ENCODE measurements at places on chromosomes 3 and 15. TPM values are rescaled to one million over a fixed set of nuclear protein-coding genes. Genes with fewer than 3 reads are reported as not detected.

DNA sequence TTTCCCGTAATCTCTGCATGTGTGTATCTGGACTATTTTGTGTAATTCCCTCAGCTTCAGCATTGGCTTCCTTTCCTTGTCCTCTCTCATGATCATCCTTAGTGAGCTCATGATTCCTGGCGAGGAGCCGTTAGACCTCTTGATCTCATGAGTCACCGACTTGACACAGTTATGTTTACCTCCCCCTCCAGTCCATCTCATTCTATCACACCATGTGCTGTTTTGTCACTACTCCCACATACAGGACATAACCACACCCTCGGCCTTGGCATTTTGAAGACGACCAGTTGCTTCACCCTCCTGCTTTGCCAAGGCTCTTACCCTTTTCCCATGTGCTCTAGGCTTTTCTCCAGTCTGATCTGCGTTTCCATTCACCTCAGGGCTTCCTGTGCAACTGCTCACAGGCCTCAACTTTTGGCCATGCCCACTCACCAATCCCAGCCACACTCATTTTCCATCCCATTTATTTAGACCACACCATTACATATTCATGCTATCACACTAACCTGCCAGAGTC is 41.5 kb downstream of the CP start:
- H3K27me3 ChIP-seq = no peaks in the 10 kb centered on the region
- peaks cover 13% of the 10 kb centered on the region for H3K36me3 ChIP-seq

DNA sequence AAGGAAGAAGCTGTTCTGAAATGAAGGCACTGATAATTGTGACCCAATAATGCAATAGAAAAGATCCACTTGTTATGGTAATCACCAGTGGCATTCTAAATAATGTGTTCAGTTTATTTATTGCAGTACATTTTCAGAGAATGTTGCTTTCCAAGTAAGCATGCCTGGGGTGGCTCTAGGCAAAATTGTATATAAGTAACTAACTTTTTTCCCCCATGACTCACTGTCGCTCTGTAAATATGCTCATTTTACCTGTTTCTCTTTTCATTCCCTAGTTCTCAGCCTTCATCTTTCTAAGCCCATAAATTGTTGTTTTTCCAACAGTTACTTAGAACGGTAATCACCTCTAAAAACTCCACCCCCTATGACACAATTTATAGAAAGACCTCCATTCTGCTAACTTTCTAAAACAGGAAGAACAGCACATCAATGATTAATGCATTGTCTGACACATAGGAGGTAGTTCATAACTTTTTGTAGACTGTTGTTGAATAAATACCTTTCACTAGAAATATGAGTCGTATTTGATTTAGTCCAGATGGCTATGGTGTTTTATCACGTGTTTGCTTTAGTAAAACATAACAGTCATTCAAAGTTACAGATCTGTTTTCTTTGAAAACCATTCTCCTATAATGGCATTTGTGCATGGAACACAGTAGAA is 143.1 kb downstream of the LSAMP start:
- peak overlapping the region; percentile 6 for H3K4me3 ChIP-seq
- no peak for DNase-seq
- peaks cover 44% of the 10 kb centered on the region for H3K4me1 ChIP-seq

GRCh38 chr3:158532099-158532734 is 38.8 kb upstream of the MLF1 start:
- no peaks in the 10 kb centered on the region for H3K27me3 ChIP-seq
- no peak overlapping the region for H3K27ac ChIP-seq
- DNase-seq = no peak
- H3K4me1 ChIP-seq = no peaks in the 10 kb centered on the region
- no peak overlapping the region for H3K4me3 ChIP-seq

GRCh38 chr3:5162102-5162501 is 25.4 kb upstream of the EDEM1 start:
- peak overlapping the region; percentile 13 for H3K27ac ChIP-seq
- H3K4me1 ChIP-seq = peaks cover 37% of the 10 kb centered on the region
- DNase-seq = no peak
- no peak overlapping the region for H3K4me3 ChIP-seq

- no peak overlapping the region for H3K4me3 ChIP-seq
- no peaks in the 10 kb centered on the region for H3K36me3 ChIP-seq
- H3K27me3 ChIP-seq = no peaks in the 10 kb centered on the region
- H3K4me1 ChIP-seq = no peaks in the 10 kb centered on the region
- no peak overlapping the region for H3K27ac ChIP-seq
Observed at GRCh38 chr15:56353740-56354139, 11.5 kb upstream of the TEX9 start.

GRCh38 chr3:58200846-58201355 is 9.9 kb downstream of the DNASE1L3 start:
- peaks cover 11% of the 10 kb centered on the region for H3K4me1 ChIP-seq
- H3K27me3 ChIP-seq = no peaks in the 10 kb centered on the region
- DNase-seq = no peak
- H3K27ac ChIP-seq = no peak overlapping the region

- peaks cover 15% of the 10 kb centered on the region for H3K4me1 ChIP-seq
- H3K4me3 ChIP-seq = peak overlapping the region; percentile 88
- H3K36me3 ChIP-seq = no peaks in the 10 kb centered on the region
Observed at GRCh38 chr15:31869686-31870307, 160.5 kb upstream of the CHRNA7 start.

DNA sequence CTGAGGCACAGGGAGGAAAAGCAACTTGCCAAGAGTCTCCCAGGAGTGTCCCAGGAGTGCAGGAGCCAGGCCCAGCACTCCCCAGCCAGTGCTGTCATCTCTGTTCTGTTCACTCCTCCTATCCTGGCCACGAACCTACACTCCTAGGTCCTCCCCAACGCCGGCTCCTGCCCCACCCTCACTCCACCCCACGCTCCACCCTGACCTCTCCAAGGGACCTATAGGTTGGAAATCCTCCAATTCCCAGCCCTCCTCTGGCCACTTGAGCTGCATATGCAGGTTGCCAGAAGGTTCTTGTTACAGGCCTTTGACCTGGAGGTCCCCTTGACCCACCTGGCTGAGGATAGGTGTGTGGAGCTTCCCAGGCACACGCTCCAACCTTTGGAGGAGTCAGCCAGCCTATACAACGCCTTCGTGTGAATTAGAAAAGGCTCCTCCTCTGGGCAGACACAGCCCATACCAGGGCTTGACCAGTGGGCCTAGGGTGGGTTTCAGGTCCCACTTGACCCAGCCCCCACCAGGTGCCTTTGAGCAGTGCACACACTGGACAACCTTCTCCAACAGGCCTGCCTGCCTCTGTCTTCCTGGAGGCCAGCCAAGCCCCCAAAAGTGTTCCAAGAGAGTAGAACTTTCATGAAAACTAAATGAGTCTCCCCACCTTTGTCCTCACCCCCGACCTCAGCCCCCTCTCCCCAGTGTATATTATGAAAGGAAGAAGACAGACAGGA is 167.2 kb upstream of the TLE3 start:
- peaks cover 52% of the 10 kb centered on the region for H3K4me1 ChIP-seq
- H3K36me3 ChIP-seq = no peaks in the 10 kb centered on the region
- no peak for DNase-seq

DNA sequence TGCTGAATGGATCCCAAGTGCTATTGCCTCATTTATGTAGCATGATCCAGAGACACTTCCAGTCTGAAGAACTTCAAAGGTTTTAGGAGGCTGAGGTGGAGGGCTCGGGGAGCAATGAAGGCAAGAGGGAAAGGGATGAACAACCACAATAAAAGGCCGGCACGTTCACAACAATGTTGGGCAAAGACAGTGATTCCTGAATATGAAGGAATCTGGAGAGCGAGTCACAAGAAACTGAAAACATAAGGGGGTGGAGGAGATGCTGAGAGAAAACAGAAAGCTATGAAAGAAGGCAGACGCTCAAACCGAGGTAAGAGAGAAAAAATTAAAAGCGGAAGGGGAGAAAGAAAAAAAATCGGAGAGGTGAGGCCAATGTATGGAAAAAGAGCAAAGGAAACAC is 120.1 kb downstream of the GREM1 start:
- no peaks in the 10 kb centered on the region for H3K27me3 ChIP-seq
- peaks cover 29% of the 10 kb centered on the region for H3K4me1 ChIP-seq
- no peak for DNase-seq
- no peaks in the 10 kb centered on the region for H3K36me3 ChIP-seq

GRCh38 chr3:98573181-98573728 is 20.2 kb downstream of the CPOX start:
- no peaks in the 10 kb centered on the region for H3K27me3 ChIP-seq
- no peak for DNase-seq
- H3K27ac ChIP-seq = no peak overlapping the region
- H3K4me1 ChIP-seq = peaks cover 5% of the 10 kb centered on the region

- H3K36me3 ChIP-seq = no peaks in the 10 kb centered on the region
- DNase-seq = no peak
- H3K27me3 ChIP-seq = peaks cover 20% of the 10 kb centered on the region
- no peak overlapping the region for H3K4me3 ChIP-seq
- H3K27ac ChIP-seq = no peak overlapping the region
- no peaks in the 10 kb centered on the region for H3K4me1 ChIP-seq
Observed at GRCh38 chr3:39220407-39221140, 28.2 kb upstream of the XIRP1 start.

DNA sequence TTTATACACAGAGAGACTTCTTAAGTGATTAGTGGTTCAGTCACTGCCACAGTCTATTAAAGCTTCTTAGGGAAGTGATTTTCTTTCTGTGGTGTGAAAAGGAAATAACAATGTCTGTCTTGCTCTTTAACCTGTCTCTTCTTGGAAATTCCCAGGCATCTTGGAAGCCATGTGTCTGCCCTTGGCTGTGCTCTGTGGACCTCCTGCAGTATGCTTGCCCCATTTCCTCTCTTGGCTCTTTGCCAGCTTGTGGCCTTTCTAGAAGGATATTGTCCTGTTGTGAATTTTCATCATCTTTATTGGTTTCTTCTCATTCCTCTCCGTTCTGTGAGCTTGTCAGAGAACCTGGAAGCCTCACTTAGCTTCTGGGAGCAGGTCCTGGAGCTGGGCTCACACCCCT is 338.4 kb upstream of the C2CD4B start:
- H3K27me3 ChIP-seq = no peaks in the 10 kb centered on the region
- peaks cover 57% of the 10 kb centered on the region for H3K4me1 ChIP-seq
- H3K36me3 ChIP-seq = no peaks in the 10 kb centered on the region
- DNase-seq = no peak
- H3K27ac ChIP-seq = no peak overlapping the region

GRCh38 chr15:98524838-98525660 is 123.3 kb upstream of the IGF1R start:
- no peaks in the 10 kb centered on the region for H3K36me3 ChIP-seq
- DNase-seq = no peak
- H3K4me3 ChIP-seq = no peak overlapping the region

- peaks cover 32% of the 10 kb centered on the region for H3K36me3 ChIP-seq
- no peak overlapping the region for H3K27ac ChIP-seq
- peaks cover 5% of the 10 kb centered on the region for H3K4me1 ChIP-seq
- no peaks in the 10 kb centered on the region for H3K27me3 ChIP-seq
Observed at GRCh38 chr3:155895379-155895900, 25.0 kb downstream of the GMPS start.

DNA sequence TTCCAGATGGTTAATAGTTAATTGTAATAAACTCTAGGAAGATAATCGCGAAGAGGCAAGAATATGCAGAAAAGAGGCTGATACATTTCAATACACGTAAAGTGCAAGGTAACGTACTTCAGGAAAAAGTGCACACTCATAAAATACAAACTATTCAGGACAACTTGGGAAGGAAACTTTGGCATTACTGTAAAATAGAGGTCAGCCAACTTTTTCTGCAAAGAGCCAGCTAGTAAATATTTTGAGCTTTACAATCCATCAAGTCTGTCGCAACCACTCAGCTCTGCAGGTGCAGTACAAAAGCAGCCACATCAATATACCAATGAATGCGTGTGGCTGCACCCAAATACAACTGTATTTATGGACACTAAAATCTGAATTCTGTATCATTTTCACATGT is 51.6 kb upstream of the THUMPD3 start:
- peak overlapping the region; percentile 11 for H3K27ac ChIP-seq
- H3K36me3 ChIP-seq = no peaks in the 10 kb centered on the region
- no peak overlapping the region for H3K4me3 ChIP-seq
- DNase-seq = no peak

- H3K27ac ChIP-seq = no peak overlapping the region
- peaks cover 20% of the 10 kb centered on the region for H3K36me3 ChIP-seq
- no peak overlapping the region for H3K4me3 ChIP-seq
- peaks cover 6% of the 10 kb centered on the region for H3K4me1 ChIP-seq
Observed at GRCh38 chr3:131458653-131459052, 44.1 kb downstream of the MRPL3 start.

DNA sequence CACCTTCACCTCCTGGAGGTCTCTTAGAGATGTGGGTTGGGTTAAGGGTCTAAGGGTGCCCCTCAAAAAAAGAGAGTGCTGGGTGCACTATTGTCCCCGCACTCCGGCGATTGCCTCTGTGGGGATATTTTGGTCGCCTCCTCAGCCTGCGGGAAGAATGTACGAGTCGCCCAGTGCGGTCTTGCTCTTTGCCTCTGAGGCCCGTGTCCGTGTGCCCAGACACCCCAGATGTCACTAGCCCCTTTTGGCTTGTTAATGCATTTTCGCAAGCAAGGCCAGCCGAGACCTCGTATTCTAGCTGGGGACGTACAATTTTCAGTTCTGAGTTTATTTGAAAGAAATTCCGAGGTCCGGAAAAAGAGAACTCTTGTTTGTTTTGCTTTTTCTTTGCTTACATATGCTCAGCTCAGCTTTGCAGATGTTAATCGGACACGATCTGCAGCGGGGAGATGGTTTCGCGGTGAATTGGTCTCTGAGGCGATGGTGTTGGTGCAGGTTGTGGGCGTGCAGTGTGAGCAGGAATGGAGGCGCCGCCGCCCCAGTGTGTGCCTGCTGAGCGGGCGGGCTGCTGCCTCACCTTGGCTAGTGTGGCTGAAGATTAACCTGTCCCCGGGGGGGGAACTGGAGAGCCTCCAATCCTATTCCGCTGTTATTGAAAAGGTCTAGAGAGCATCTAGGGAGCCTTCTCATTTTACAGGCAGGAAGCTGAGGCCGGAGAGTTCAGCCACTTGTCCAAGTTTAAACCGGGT is 1.4 kb downstream of the ST6GAL1 start:
- peaks cover 14% of the 10 kb centered on the region for H3K4me1 ChIP-seq
- H3K27ac ChIP-seq = peak overlapping the region; percentile 85
- H3K36me3 ChIP-seq = peaks cover 12% of the 10 kb centered on the region
- H3K27me3 ChIP-seq = peaks cover 29% of the 10 kb centered on the region
- DNase-seq = no peak
- peak overlapping the region; percentile 96 for H3K4me3 ChIP-seq

DNA sequence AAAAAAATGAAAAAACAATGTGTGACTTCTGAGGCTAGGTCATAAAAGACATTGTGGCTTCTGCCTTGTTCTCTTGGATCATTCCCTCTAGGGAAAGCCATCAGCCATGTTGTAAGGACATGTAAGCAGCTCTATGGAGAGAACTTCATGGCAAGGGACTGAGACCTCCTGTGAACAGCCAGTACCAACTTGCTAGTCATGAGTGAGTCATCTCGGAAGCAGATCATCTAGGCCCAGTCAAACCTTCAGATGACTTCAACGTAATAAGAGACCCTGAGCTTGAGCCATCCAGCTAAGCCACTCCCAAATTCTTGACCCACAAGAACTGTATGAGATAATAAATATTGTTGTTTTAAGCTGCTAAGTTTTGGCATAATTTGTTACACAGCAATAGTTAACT is 4.9 kb downstream of the MON1A start:
- H3K4me3 ChIP-seq = no peak overlapping the region
- H3K36me3 ChIP-seq = peaks cover 5% of the 10 kb centered on the region
- no peak overlapping the region for H3K27ac ChIP-seq
- no peaks in the 10 kb centered on the region for H3K27me3 ChIP-seq
- DNase-seq = no peak

The MLF1 gene
- 23.8 TPM for total RNA-seq

The NR2E3 gene
- total RNA-seq = 0.38 TPM

The SLC9C1 gene
- 0.48 TPM for total RNA-seq

The NEK10 gene
- total RNA-seq = 1.4 TPM

The GABRB3 gene
- 25.7 TPM for total RNA-seq

The DPPA4 gene
- 14.9 TPM for total RNA-seq

The NR2F2 gene
- 270 TPM for total RNA-seq

The CSTA gene
- 99.3 TPM for total RNA-seq

The SCN11A gene
- 1.4 TPM for total RNA-seq

The NTRK3 gene
- total RNA-seq = 2.9 TPM
